Activated naive CD4-positive, alpha-beta T cell (primary cell): ENCODE measurements at places on chromosomes 3 and 15.

GRCh38 chr15:57914350-57915055 is 151.0 kb downstream of the ALDH1A2 start:
- DNase-seq: no peak

DNA sequence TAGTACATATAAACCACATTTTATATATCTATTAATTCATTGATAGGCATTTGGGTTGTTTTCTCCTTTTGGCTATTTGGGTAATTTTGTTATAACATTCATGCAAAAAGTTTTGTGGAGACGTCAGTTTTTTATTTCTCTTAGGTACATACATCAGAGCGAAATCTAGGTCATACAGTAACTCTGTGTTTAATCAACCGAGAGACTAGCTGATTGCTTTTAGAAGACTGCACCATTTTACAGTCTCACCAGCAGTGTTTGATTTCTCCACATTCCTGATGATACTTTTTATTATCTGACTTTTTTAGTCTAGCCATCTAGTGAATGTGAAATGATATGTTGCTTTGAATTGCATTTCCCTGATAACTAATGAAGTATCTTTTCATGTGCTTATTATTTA is 1019.3 kb downstream of the NSUN3 start:
- no peak for DNase-seq

DNA sequence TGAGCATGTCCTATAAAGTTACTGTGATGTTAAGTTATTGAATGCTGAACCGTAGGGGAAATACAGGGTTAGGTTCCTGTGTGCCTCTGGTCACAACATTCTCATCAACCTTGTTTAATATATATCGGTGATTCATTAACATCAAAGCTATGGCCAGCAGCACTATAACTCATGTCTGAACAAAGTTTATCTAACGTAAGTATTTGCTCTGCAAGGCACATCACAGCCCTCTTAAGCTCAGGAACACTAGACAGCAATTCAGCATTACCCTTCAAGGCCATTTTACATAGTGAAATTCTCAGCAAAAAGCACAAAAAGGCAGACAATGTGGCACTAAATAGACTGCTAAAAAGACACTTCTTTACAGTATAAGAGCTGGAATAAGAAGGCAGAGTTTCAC is 48.2 kb upstream of the FNDC3B start:
- DNase-seq: no peak

GRCh38 chr3:49166752-49167556 is 823 bp upstream of the CCDC71 start:
- no peak for DNase-seq

DNA sequence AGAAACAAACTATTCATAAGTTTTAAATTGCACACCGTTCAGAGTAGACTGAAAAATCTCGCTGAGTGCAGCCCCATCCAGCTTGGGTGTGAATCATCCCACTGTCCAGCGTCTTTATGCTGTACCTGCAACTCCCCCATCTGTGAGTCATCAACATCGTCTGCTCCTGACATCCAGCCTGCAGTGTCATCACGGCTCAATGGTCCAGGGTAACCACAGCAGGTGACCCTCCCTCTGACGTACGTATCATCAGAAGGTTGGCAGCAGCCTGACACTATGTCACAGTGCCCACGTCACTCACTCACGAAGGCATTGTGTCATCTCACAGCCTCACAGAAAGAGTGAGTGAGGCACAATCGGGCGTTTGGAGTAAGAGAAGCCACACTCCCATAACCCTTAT is 65.2 kb downstream of the TPRA1 start:
- DNase-seq: no peak

DNA sequence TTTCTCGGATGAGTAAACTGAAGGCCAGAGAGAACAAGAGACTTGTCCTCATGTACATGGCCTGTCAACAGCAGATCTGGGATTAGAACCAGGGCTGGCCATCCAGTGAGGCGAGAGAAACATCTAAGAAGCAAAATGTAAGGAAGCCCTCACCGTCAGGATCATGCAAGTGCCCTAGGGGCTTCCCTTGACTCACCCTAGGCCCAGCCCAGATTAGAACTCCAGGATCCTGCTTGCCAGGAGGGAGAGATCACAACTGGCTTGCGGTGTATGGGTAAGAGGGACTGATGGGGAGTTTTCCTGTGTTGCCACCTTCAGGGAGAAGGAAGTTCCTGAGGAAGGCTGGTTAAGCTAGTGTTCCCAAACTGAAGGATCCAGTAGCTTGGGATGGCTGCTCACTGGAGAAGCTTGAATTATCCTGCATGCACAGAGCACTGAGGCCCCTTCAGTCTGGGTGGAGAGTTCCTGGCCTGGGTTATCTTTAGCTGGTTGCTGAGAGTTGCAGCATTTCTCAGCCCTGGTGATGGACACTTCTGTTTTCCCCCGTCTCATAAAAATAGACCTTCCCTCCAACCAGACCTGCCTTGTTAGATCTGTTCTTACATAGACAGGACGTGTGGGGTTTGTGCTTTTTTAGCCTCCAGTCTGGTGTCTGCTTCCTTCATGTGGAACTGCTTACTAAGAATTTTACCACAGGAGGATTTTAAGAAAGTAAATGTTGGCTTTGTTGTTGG is 28.2 kb upstream of the XIRP1 start:
- no peak for DNase-seq

- no peak for DNase-seq
Measured at GRCh38 chr3:150528354-150528797, 17.9 kb downstream of the SERP1 start.

DNA sequence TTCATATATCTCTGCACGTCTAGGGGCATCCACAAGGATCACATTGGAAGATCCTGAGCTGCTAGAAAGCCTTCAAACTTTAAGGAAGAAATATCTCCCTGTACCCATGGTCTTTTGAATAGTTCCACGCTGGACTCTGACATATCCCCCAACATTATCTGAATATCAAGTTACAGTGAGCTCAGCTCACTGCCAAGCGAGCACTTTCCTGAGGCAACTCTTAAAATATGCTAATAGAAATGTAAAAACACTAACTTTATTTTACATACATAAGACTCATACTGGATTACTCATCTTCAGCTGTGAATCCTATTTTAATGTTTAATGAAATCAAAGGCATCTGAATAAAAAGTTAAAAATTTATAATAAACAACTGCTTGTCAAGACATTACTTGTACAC is 420.2 kb upstream of the CCDC54 start:
- no peak for DNase-seq

DNA sequence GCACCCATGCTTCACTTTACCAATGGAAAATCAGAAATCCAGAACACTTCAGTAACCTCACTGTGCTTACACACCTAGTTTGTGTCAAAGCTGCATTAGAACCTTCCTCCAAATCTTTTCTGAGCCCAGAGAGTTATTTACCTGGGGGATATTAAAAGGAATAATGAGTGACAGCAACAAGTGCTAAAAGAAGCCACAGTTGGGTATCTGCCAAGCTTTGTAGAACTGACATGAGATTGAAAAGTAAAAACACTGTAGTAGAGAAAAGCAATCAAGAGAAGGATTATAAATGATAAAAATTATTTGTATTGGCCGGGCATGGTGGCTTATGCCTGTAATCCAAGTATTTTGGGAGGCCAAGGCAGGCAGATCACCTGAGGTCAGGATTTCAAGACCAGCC is 8.8 kb upstream of the TBC1D23 start:
- DNase-seq: no peak

GRCh38 chr3:39124876-39125840 is 17.7 kb downstream of the TTC21A start:
- DNase-seq: no peak

DNA sequence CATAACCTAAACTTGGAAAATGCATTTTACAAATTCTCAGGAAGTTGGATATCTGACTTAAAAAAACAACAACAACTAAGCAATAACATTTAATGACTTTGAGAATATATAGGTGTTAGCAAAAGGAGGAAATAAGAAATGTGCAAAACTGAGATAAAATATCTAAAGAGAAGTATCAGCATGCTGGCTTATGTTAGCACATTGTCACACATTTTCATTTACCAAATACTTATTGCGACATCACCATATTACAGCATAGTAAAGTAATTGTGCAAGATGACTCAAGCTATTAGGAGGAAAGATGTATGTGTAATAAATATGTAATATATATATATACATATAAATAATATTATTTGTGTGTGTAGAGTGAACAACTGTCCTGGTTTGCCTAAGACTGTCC is 9.2 kb downstream of the PTX3 start:
- no peak for DNase-seq

DNA sequence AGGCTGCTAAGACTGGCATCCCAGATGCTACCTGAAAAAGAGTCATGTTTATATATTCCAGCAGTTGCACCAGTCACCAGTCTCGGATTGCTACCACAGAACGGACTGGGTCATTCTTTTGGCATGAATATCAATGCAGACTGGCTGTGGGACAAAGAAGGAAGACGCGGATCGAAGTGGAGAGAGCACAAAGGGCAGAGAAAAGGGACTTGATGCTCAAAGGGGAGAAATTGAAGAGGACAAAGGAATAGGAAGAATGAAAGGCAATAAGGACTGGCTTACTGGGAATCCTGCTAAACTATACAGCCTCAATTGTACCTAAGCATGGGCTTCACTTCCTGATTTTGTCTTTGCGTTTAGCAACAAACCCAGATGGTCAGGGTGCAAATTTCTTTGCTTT is 15.3 kb upstream of the DIS3L start:
- no peak for DNase-seq

DNA sequence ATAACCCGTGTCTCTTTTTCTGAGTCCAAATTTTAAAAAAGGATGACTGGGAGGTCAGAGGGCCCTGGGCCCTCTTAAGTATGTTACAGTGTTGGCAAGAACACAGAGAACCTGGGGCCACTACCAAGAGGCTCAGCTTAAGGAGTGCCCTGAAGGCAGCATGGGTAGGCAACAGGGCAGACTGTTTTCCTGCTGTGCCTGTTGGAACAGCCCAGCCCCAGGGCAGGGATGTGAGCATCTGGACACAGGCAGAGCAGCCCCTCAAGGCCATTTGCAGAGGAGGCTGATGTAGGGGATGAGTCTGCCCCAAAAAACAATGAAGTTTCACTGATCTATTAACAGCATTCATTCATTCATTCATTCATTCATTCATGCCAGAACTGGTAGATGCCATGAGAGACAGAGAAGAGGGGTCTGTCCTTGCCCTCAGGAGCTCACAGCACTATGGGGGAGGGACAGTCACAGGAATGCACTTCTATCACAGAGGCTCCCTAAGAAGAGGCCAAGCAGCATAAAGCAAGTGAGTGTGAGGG is 2.2 kb upstream of the LTF start:
- DNase-seq: no peak

DNA sequence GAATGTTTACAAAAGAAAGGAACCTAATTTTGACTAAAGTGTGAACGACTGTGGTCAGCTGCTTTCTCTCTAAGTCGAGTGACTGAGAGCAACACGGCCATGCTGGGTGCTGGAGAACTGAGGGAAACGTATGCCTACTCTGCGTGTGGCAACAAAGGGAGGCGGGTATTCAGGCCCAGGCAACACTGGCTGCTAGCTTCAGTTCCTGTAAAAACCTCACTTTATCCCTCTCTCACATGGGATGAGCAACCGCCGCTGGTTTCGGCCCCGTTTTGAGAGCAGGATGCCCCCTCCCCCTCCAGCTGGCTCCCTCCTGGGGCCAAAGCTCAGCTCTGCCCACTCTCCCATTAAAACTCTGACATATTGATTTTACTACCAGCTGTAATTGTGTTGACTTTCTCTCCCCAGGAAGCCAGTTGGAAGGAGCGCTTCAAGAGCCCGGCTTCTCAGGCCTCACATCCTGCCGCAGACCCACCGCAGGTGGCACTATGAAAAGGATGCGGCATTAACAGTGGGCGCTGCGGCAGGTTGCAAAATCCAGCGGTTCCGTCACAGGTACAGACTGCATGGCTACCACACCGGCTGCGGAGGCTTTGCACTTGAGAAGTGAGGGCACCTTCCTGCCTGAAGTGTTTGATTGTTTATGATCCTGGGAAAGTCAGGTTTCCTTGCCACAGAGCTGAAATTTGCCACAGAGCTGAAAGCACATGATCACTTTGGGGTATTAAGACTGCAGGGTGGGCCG is 12.7 kb downstream of the PLXND1 start:
- DNase-seq: no peak

- DNase-seq: no peak
Measured at GRCh38 chr15:62035256-62035924, 24.9 kb downstream of the VPS13C start.

GRCh38 chr15:31328428-31328968 is 1.9 kb downstream of the KLF13 start:
- DNase-seq: peak; percentile 44

DNA sequence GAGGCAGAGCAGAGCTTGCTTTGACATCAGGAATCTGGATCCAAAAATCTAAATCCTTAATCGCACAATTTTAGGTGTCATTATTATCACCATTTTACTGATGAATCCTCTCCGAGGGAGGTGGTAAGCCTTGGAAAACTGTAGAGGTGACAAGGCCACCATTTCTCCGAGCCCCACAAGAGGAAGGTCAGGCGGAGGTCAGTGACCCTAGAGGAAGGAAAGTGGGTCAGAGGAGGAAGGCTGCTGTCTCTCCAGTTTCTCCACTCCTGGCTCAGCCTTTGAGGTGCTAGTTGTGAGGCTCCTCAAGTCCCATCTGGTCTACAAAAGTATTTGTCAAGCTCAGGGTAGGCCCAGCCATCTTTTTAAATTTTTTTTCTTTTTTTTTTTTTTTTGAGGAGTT is 3.2 kb downstream of the DVL3 start:
- DNase-seq: no peak

- DNase-seq: no peak
Measured at GRCh38 chr3:81620849-81621248, 140.6 kb downstream of the GBE1 start.

DNA sequence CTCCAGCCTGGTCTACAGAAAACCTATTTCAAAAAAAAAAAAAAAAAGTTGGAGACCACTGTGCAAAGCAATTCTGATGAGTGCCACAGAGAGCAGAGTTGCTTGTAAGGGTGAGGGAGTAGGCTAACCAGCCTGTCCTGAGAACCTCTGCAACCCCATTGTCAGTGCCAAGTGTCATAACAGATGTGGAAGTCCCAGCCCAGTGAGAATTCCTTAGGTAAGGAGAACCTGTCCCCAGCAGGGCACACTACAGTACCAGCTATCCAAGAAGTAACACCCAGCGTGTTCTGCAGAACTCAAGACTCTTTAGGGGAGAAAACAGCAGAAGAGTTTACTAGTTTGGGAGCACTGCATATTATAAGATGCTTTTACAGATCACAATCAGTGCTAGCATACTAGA is 156.3 kb downstream of the LIPC start:
- no peak for DNase-seq
